ENCODE measurements at places on chromosomes 3 and 15.

DNA sequence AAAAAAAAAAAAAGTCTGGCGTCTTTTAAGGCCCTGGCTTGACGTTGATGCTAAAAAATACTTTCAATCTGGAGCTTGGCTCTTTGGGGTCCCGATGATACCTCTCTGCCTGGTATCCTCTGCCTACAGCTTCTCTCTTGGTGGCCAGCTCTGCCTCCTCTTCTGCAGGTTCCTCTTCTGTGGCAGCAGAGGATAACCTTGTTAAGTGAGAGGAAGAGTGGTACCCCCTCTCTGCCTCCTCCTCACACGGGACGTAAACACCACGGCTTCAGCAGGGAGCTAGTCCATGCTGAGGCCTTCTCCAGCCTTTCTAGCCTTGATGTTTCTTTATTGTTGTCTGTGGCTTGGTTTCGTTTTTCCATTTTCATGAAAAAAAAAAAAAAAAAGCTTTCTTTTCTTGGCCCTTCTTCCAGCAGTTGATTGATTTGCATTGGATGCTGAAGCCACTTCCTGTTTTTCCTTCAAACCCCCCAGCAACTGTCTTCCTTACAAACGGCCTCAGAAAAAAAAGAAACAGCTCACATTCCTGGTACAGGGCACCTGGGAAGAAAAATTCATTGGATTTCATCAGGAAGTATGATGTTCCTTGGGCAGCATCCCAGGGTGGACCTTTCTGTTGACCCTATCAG lies 59.7 kb downstream of the RORA start:
- DNase-seq, result no peak

GRCh38 chr3:56855856-56856512 lies 54.2 kb upstream of the ARHGEF3 start:
- no peak for DNase-seq

GRCh38 chr3:147305533-147306250 lies 100.7 kb downstream of the ZIC4 start:
- DNase-seq, result no peak

GRCh38 chr3:185843126-185843525 lies 18.3 kb upstream of the IGF2BP2 start:
- DNase-seq, result no peak

Data from germinal center (tissue), 1 donor.